H9 (cell line): ENCODE measurements at places on chromosomes 2 and 18.

GRCh38 chr2:486371-486770, 190.8 kb downstream of the TMEM18 start:
- DNase-seq: no peak

GRCh38 chr2:177164584-177165052, 48.0 kb upstream of the HNRNPA3 start:
- DNase-seq: peak; percentile 78

- DNase-seq: no peak
These were observed 169.1 kb upstream of the CYP26B1 start for GRCh38 chr2:72316774-72317173.

DNA sequence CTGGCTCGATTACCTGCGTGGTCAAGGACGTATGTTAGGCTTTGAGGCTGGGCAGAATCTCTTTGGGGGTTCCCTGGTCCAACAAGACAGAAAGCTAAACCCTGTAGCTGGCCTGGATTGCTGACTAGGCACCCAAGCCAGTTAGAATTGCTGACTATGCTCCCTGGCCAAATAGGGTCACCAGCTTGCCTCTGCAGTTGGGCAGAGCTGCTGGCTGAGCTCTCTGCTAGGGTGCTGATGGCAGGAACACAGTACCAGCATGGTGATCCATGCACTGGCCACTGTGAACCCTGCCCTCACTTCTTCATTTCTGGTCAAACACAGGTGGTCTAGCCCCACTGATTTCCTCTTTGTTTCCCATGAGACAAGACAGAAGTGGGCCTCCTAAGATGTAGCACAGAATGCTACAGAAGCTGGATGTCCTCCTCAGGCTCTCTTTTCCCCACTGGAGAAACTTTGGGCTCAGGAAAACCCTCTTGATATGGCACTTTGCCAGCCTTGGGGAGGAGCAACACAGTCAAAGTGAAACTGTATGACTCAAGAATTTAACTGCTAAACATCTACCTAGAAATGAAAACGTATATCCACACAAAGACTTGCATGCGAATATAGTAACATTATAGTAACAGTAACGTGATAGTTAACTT, 20.8 kb downstream of the SP140L start:
- no peak for DNase-seq

- DNase-seq: no peak
These were observed 90.8 kb upstream of the DLX2 start for GRCh38 chr2:172193331-172194089.

- no peak for DNase-seq
These were observed 71.6 kb upstream of the EFEMP1 start for GRCh38 chr2:55995211-55995610.

- DNase-seq: no peak
These were observed 89.9 kb downstream of the GLI2 start for GRCh38 chr2:120825370-120826259.

- no peak for DNase-seq
These were observed 132.5 kb upstream of the LHCGR start for GRCh38 chr2:48888066-48888465.
